Choroid plexus epithelial cell (primary cell): ENCODE measurements at places on chromosomes 4 and X.

DNA sequence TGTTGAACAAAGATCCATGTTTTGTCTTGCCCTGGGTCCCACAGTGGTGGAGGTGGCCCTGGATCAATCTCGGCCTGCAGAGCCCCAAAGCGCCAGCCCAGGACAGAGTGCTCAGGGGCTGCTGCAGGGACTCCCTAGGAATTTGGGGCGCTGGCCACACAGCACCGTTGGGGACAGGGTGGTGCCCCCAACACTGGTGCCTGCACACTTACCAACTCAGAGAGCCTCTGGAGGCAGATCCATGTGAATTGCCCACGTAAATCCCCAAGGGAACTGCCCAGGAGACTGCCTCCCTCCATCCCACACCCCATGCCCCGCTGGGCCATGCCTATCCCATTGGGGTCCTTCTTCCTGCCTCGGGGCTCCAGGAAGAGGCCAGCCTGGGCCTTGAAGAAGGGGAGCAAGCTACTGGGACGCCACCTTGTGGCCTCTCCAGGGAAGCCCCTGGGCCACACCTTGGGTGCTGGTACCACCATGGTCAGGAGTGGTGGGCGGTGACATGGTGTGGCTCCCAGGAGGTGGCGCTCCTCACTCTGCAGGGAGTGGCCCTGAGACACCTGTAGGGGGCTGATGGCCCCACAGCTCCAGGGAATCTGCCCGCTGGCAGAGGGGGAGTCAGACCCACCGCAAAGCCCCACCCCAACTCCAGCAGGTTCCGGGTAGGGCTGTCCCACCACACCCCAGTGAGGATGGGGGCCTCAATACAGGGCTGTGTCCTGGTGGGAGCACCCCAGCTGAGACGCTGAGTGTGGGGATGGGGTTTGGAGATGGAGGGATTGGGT lies 22.8 kb downstream of the CFAP99 start:
- DNase-seq, result peak; percentile 70

- no peak for DNase-seq
Measured at GRCh38 chr4:128309585-128309984, 22.0 kb upstream of the PGRMC2 start.

DNA sequence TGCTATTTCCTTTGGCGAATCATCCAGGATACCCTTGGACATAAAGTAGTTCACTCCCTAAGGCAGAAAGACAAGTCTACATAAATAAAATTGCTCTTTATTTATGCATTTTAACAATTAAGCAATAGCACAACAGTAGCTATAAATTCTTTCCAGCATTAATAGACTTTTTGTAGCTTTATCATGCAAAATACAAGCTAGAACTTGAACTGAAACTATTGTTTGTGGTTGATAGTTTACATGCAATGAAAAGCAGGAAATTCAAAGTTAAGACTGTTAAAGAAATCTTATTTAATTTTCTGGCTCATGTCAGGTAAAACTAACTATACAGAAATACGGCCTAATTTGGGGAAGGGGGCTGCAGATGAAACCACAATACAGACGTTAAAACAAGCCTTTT lies 42.3 kb downstream of the FBXO8 start:
- DNase-seq, result no peak

GRCh38 chr4:90584051-90584450 lies 456.9 kb downstream of the CCSER1 start:
- no peak for DNase-seq

GRCh38 chr4:46146993-46147392 lies 23.1 kb upstream of the GABRG1 start:
- no peak for DNase-seq

GRCh38 chrX:8813036-8813435 lies 11.9 kb upstream of the FAM9A start:
- DNase-seq, result no peak

DNA sequence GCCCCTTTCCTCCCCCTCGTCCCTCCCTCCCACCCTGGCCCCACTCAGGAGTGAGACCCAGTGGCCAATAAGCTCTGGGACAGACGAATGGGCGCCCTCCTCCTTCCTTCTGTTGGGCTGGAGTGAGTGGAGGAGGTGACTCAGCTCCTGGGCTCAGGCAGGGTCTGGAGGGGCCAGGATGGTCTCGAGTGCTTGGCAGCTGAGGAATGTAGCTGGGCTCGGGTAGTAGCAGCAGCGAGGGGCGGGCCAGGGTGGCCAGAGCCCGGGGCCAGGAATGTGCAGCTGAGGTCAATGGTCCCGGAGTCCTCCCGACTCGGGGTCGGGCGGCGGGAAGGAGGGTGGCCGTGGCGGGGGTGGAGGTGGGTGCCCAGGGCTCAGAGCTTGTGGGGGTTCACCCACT lies 15.0 kb downstream of the G6PD start:
- peak; percentile 64 for DNase-seq

DNA sequence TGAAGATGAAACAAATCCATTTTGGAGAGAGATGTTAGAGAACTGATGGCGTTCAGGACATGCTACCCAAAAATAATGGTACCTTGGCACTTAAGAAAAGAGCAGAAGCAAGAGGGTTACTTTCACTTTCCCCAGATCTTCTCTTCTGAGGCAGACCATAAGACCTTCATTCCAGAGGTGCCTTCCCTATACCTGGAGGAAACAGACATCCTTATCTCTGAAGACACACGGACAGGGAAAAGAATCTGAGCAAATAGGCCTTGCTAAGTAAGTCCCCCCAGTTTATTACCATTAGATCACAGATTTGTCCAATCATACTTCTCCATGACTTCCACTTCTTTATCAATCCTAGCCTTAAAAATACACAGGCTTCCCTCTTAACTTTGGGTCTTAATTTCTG lies 2.0 kb upstream of the FGF2 start:
- peak; percentile 30 for DNase-seq

DNA sequence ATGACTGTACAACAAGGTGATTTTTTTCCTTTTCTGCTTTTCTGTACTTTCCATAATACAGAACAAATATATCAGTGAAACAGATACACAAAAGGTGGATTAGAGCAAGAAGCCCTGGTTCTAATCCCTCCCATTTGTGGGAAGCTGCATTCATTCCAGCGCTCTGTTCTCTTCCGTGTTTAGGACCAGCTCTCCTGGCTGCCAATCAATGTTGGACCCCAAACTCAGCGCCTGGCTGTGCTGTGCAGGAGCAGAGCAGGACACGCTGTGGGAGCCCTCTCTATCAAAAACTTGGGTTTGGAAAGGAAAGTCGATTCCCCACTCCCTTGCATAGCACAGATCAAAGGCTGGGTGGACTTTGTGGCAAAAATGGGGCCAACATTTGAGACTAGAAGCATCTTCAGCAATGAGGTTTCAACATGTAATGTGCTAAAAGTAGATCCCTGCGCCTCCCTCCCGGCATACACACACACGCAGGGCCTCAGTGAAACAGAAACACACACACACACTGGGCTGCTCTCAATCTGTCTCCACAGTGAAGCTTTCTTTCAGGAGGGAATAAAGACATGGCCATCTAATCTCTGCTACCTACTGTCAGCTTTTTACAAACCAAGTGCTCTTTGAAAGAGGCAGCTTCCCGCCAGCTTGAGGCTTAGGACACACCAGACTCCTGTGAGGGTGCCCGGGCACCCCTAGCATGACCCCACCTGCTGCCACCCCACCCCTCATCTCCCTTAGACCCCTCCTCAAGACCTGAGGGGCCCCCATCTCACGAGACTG lies 12.2 kb downstream of the WDR1 start:
- DNase-seq, result peak; percentile 65
